ENCODE measurements at places on chromosomes 1 and 21.

DNA sequence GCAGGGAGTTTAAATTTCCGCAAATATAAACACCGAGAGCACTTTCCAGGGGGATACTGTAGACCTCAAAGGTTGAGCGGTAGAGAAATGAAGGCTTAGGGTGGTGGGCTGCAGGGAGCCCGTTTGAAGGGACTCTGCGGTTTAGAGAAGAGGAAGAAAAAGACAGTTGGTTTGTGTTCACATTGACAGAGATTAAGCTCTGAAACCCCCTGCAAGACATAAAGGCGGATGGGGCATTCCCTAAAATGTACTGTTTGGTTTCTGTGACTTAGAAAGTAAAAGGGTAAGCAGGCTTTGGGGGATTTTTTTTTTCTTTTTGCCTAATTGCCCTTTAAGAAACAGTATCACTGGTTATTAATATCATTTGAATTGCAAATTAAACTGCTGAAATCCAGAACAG, 1.3 kb downstream of the KAZN start:
- no peak for DNase-seq

DNA sequence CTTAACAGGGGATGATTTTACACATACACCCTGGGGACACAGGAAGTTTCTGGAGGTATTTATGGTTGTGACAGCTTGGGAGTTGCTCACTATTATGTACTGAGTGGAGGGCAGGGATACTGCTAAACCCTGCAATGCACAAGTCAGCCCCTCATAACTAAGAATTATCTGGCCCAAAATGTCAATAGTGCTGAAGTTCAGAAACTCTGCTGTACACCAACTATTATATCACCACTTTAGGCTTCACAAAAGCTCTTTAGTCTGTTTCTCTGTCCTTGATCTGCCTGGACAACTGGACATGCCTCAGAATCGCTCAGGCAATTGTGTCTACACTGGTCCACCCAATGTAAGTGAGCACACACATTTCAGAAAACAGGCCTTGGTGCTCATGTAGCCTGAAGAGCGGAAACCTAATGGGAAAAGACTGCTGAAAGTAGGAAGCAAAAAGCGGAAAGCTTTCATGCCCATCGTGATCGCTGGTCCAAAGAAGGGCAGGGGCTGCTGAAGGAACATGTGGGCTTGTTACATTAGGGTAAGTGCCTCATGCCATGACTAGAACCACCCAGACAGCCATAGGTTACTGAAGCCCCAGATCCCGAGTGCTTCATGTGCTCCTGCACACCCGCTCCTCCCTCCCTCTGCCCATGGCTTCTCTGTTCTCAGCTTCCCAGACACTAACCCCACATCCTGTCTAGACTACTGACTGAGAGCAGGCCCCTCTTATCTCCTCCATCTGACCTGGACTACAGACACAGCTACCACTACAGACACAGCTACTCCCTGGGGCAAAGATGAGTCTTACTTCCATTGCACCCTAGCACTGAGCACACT, 73.5 kb downstream of the LRIG2 start:
- no peak for DNase-seq

GRCh38 chr1:156897078-156897825, 3.7 kb downstream of the PEAR1 start:
- DNase-seq, result peak; percentile 32

DNA sequence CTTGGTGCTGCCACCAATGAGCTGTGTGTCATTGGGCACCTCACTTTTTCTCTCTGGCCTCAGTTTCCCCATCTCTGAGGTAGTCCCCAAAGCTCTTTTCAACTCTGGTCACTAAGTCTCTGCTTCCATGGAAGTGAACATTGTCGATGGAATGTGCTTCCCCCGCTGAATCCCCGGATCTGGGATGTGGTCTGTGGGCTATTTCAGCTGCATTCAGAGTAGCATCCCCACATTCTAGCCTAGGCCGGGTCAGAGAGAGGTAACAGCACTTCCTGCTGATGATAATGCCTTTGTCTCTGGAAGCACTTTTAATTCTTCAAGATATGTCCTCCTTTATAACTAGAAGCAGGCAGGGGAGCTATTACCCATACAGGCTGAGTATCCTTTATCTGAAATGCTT, 29.8 kb downstream of the RASSF5 start:
- DNase-seq, result no peak

All from kidney epithelial cell (primary cell).